Effector CD4-positive, alpha-beta T cell (primary cell): ENCODE measurements at places on chromosomes 3 and 15.

GRCh38 chr3:155646669-155647068 is 98.2 kb downstream of the PLCH1 start:
- no peak for DNase-seq

GRCh38 chr3:138060792-138061191 is 50.8 kb downstream of the CLDN18 start:
- no peak for DNase-seq

GRCh38 chr3:39292961-39293360 is 13.1 kb upstream of the CX3CR1 start:
- DNase-seq, result no peak

- no peak for DNase-seq
Measured at GRCh38 chr15:67937153-67937761, 97.4 kb upstream of the RNU6-1 start.

- no peak for DNase-seq
Measured at GRCh38 chr3:190504354-190505125, 9.3 kb upstream of the IL1RAP start.

DNA sequence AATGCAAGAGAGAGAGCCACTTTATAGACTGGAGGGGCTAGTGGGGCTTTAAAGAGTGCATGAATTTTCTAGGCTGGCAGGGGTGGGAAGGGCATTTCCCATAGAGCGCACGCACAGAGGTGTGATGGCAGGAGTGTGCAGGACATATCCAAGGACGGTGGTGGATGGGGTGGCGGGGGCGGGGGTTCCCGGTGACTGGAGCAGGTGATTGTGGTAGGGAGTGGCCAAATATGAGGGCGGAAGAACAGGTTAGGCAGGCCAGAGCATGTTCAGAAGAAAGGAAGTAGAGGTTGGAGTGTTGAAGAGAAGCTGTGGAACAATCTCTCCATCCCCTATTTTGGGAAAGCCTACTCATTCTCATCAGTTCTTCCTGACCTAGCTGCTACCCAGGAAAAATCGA is 18.1 kb downstream of the FAM81A start:
- no peak for DNase-seq
